ENCODE measurements at places on chromosomes 12 and 14.

DNA sequence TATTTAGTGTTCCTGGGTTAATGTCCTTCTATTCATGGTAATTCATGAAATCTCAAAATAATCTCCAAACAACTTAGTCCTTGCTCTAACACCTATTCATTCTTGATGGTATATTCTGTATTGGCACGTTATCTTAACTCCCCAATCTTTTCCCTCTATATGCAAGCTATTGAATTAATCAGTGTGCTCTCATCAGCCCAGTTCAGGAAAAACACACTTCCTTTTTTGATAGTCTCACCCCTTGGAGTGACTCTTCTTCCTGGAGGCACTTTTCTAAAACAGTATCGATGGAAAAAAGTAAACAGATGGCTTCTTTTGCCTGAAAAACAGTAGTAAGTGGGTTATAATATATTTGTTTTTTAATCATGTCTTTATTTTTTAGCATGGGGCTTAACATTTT is 28.6 kb downstream of the TULP3 start:
- DNase-seq = no peak

DNA sequence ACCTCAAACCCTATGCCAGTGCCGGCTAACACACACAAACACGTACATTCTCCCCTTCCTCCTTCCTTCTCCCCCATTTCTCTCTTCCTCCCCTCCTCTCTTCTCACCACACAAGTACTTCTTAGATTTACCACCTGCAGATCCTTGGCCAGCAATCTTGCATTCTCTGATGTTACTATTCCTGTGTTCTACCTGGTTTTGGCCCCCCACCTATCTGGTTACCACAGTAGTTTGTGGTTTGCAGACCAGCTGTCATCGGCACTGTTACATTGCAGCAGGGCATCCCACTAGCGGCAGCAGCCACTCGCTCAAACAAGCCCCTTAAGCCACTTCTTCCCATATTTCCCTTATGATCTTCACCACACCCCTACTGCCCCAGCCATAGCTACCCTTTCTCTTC is 3.9 kb downstream of the ABHD4 start:
- DNase-seq = no peak

DNA sequence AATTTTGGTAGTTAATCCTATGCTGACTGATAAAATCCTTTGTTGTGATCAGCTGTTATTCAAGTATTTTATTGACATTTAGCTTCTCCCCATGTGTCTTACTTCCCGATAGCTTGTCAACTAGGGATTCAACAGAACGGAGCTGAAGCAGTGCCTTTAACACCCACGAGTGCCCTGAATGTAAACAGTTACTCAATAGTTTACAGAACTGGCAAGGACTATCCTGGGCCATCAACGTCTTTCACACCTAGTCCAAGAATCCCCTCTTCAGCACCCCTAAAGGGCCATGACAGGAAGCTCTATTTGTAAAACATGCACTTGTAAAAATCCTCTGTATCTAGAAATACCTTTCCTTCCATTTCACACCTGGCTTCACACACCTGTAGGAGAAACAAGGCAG is 45.3 kb downstream of the SETD3 start:
- DNase-seq = no peak

DNA sequence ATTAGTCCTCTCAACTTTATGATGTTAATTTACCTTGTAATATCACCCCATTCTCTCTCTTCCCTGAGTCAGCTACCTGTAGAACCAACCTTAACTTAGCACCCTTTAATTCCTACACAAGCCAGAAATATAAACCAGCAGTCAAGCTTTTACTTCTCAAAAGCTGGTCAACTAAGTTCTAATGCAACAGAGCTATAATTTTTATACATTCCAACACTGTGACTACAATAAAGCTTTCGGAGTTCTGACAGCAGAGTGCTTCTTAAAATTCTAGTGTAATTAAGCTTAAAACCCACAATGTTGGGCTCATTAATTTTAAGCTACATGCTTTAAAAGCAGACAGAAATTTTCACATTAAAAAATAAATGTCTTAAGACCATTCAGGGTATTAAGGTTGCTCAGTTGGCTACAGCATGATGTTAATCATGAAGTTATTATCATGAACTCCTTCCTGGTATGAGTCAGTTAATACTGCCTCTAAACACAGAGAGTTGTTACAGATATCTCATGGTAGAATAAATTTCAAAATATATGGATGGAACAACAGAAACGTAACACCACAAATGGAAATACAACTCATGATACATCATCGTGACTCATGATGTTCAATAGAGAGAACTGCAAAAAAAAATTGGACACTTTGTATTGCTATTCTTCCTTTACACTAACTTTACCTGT is 126.7 kb downstream of the EPS8 start:
- no peak for DNase-seq

DNA sequence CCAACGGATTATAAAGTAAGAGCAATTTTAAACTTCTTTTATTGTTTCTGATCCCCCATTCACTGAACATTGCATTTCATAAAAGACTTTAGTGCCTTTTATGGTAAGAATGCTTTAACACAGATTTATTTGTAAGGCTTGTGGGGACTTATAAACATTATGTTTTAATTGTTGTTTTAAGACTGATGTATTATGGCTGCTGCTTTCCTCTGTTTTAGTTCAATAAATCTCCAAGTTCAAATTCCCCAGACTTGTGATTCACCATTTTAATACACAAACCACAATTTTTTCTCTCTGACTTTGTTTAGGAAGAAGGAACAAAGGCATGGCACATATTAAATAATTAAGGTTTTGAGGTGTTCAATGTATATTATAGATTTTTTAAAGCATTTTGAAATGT is 753.3 kb downstream of the SLC6A15 start:
- no peak for DNase-seq

GRCh38 chr14:103078860-103079587 is 5.0 kb upstream of the LBHD2 start:
- no peak for DNase-seq

DNA sequence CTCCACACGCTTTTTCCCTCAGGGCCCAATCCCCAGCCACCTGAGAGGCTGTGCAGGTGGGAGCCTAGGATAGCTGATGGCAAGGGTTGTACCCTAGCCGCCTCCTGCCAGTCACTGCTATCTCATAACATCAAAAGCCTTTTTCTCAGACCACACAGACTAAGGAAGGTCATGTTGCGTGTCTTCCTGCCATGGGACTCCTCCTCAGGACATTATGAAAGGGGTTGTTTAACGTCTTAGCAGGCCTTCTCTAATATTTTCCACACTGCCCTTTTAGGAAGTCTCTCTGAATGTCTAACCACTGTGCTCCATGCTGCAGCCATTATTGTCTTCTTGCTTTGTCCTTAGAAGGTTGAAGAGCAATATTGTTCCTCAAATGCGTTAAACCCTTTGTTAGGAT is 7.6 kb upstream of the SMUG1 start:
- no peak for DNase-seq

DNA sequence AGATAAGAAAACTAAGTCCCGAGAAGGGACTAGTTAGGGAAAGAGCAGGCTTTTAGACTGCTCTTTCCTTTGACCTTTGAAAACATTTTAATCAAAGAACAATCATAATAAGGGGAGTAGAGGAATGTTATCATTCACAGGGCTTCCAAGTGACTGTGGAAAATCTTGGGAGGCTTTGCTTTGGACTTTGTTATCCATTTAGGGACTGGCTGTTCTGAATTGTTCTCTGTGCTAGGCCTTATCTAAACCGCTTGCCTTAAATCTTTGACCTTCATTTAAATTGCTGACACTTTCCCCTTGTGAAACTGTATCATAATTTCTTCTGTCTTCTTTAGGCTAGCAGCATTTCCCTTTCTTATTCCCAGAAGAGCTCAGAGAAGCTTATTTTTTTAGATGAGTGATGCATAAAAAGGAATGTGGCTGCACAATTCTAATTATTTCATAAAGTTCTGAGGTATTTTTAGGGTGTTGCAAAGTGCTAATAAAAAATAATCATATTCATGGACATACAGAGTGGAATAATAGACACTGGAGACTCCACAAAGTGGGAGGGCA is 9.5 kb upstream of the CALM1 start:
- no peak for DNase-seq

- DNase-seq = no peak
These were observed 1.1 kb downstream of the LRP6 start for GRCh38 chr12:12265571-12266388.

DNA sequence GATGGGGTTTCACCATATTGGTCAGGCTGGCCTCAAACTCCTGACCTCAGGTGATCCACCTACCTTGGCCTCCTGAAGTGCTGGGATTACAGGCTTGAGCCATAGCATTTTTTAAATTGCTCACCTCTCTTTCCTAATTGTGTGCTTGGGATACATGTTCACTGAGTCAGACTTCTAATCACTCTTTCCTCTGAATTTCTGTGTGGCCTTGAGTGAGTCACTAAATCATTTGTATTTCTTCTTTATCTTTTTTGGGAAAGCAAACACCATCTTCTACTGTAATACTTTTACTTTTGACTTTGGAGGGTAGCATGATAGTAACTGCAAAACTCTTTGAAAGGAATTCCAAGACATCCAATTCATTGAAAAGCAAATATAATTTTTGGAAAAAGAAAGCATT is 60.8 kb downstream of the FLRT2 start:
- no peak for DNase-seq

DNA sequence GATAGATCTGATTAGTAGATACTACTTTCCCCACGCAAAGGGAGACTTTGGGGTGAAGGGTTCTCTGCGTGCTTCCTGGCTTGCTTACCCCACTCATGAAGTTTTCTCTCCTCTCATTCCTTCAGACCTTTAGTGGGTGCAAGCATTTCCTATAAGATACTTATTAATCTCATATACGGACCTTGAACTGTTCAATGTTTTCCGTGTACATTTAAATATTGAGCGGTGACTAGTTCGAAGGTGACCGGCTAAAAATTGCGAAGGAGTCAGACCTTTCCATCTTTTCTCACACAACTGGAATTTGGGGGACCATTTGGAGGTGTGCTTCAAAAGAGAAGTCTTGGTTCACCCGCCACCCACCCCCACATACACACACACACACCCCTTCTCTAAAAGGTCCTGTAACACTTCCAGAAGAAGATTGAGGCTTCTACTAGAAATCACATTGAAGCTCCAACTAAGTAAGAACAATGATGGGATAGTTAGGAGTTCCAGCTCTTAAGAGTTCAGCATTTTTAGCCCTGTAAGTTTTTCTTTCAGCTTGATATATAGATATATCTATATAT is 6.1 kb upstream of the FOXG1 start:
- DNase-seq = no peak

DNA sequence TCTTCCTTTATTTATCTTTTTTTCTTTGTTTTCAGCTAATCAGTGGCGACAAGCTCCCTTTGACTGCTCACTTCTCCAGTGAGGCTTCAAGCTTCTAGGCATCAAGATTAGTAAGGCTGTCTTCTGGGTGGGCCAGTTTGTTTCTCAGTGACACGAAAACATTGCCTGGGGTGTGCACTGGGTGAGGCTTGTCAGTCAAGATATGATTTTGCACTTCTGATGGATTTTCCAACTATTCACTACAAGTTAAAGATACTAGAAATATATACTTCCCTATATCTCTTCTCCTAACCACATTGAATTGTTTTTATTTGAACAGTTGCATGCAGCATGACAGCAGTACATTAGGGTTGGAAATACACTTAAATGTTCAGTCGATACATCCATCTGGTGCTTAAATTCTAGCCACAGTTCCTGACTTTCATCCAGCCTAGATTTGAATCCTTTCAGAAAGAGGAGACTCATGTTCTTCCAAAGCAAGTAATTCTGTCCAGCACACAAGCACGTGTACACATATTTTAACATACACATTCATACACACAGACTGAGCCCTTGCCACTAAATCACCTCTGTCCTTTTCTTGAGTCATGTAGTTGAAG is 275.6 kb upstream of the NOVA1 start:
- no peak for DNase-seq

- no peak for DNase-seq
These were observed 26.0 kb downstream of the MYBPC1 start for GRCh38 chr12:101620762-101621133.

- no peak for DNase-seq
These were observed 40.7 kb upstream of the CMKLR1 start for GRCh38 chr12:108379823-108380222.

- DNase-seq = peak; percentile 94
These were observed 36.2 kb downstream of the SYNE3 start for GRCh38 chr14:95480109-95480886.

GRCh38 chr12:131313635-131314034 is 359.9 kb downstream of the ADGRD1 start:
- no peak for DNase-seq

DNA sequence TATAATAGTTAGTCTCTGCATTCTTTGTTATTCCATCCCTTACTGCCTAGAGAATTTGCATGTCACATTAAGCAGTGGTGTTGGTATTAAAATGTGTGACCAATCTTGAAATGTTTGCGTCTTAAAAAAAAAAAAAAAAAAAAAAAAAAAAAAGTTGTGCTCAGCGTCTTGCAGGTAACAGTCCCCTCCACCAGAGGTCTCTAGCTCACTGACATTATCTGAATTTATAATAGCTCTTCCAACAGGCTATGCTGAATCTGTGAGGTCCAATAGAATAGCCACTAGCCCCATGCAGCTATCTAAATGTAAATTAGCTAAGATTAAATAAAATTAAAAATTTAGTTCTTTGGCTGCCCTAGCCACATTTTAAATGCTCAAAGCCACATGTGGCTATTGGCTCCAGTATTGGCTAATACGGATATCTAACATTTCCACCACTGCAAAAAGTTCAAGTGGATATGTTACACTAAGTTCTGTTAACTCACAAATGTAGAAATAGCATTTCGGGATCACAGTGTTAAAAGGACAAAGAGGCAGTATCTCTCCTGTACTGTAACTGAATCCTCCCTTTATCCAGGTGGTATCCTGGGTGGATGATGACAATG is 28.7 kb downstream of the NKX2-8 start:
- DNase-seq = no peak

- no peak for DNase-seq
These were observed 80.1 kb downstream of the DACT1 start for GRCh38 chr14:58717813-58718212.

DNA sequence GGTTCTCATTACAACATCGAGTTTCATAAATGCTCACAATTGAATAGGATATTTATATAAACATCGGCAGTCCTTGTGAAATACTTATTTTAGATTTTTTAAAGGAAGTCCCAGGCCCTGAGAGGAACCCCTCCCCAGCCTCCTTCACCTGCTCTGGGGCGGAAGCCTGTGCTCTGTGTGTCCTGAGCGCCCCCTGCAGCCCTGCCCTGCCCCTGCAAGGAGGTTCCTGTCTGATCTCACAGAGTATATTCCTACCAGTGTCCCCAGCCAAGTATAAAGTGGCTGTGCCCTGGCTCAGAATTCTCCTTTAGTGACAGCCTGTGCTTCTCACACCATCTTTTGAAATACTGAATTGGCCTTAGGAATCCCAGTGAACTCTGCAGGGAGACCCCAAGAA is 659.5 kb downstream of the TMEM121 start:
- DNase-seq = no peak
